ENCODE measurements at places on chromosomes 3 and 15.

DNA sequence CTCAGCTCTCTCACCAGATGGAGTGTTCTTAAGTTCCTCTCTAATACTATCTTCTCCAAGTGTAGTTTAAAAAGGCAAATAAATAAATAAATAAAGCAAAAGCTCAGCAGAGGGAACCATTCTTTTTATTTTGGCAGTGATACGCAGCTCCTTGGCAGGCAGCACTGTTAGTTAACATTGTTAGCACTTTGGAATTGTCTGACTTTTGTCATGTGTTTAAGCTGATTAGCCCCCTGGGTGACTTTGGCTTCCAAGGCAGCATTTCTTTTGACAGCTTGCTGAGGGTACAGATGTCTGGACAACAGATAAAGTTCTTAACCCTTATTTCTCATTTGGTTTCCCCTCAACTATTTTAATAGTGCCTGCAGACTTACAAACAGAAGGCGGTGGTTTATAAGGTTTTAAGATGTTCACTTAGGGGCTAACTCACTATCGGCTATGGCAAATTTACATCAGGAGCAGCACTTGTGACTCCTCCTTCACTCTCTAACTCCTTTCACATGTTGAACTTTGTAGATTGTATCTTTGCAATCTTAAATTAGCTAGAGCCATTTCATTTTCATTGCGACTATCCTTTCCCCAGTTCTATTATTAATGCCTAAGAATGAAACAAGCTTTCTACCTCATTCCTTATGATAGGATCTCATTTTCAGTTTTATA, 213.4 kb downstream of the ZBBX start:
- no peak for DNase-seq

DNA sequence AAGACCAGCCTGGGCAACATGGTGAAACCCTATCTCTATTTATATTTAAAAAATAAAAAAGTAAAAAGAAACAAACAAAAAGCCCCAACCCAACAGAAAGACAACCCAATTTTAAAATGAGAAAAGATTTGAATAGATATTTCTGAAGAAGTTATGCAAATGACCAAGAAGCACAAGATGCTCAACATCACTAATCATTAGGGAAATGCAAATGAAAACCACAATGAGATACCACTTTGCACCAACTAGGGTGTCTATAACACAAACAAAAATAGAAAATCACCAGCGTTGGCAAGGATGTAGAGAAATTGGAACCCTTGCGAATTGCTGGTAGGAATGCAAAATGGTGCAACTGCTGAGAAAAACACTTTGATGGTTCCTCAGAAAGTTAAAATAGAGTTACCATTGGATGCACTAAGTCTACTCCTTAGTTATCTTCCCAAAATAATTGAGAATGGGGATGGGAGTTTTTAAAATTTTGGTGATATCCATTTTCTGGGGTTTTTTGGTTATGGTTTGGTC, 45.8 kb upstream of the CCNB2 start:
- no peak for DNase-seq

DNA sequence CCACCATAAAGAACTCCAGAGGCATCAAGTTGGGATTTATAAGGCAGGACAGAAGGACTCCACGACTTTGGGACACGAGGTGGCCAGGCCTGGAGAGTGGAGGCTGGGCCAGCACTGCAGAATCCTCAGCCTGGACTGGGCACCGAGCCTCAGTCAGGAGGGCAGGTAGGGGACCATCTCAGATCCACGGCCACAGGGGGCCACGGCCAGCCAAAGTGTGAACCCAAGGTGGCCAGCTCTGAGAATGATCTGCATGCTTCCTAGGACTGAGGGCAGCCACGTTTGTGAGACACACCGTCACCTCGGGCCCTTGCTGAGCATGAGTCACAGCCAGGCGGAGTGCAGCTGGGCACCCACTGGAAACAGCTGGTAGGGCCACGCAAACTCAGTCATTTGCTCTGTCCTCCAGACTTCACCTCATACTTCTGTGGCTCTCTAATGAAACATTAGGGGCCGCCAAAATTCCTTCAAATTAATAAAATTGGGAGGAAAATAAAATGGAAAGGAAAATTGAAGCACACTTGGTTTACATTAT, 65.8 kb downstream of the CTNNB1 start:
- DNase-seq, result no peak

DNA sequence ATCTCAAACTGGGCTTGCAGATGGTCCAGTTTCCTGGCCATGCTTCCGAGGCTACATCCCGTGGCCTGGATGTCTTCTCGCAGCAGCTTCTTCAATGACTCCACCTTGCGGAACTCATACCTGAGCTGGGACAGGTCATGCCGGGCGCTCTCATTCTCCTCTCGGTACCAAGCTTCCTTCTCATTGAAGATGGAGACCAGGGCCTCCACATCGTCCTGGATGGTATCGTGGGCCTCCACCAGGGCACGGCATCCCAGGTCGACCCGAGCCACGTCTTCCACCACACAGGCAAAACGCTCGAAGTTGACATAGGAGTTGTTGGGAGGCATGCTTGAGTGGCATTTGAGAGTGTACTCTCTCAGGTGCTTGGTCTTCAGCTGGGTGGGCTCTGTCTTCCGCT, 89.2 kb upstream of the HERC1 start:
- DNase-seq, result no peak

DNA sequence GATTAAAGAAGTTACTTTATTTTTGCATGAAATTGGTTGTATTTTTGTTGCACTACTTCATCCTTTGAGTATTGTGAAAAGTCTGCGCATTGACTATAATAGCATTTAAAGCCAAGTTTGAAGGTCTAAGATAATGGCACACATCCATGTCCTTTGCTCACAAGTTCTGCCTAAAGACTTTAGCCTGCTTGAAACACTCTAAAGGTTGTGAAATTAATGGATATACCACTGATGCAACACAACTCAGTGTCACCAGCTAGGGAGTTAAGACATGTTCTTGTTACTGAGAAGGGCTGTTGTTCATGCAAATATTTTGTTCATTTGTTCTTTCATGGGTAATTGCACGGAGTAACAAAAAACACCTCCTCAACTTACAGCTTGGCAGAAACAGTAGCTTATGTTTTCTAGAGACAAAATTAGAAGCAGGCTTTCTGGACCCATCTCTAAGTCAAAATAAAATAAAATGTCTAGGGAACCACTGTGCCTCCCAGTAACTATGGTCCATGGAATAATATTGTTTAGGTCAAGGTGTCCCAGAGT, 83.9 kb downstream of the PPARG start:
- no peak for DNase-seq

GRCh38 chr3:150306906-150307305, 101.2 kb upstream of the TSC22D2 start:
- DNase-seq, result no peak

GRCh38 chr3:139653582-139653981, 24.2 kb downstream of the NMNAT3 start:
- no peak for DNase-seq

DNA sequence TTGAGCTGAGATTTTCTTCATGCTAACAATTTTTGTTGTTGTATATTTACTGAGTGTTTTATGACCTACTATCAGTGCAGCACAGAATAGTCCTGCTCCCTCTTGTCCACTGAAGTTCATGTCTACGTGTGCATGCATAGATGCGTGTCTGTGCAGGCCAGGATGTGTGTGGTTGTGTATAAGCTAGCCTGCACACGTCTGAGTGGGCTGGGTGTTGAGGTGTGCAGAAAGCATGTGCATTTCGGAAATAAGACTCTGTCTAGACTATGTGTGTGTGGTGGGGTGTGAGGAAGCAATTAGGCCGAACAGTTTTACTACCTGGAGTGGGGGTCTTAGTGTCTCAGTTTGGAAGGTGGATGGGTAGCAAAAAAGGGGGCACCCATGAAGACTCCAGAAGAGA, 39.2 kb downstream of the ATP2B2 start:
- DNase-seq, result no peak

GRCh38 chr3:157136647-157137387, 23.1 kb downstream of the CCNL1 start:
- DNase-seq, result no peak

- DNase-seq, result no peak
Observed at GRCh38 chr15:52523192-52523591, 5.5 kb downstream of the MYO5A start.

- DNase-seq, result no peak
Observed at GRCh38 chr15:77596821-77597803, 35.6 kb downstream of the LINGO1 start.

GRCh38 chr15:82831894-82832600, 22.6 kb downstream of the WHAMM start:
- no peak for DNase-seq

GRCh38 chr3:9251055-9251786, 1.8 kb upstream of the SRGAP3 start:
- DNase-seq, result no peak

GRCh38 chr15:92958105-92958504, 58.0 kb downstream of the CHD2 start:
- DNase-seq, result peak; percentile 19

GRCh38 chr15:101613130-101614000, 38.8 kb downstream of the TM2D3 start:
- no peak for DNase-seq

- no peak for DNase-seq
Observed at GRCh38 chr3:181725830-181726229, 14.1 kb downstream of the SOX2 start.

- DNase-seq, result no peak
Observed at GRCh38 chr3:31399271-31399670, 133.5 kb upstream of the STT3B start.

DNA sequence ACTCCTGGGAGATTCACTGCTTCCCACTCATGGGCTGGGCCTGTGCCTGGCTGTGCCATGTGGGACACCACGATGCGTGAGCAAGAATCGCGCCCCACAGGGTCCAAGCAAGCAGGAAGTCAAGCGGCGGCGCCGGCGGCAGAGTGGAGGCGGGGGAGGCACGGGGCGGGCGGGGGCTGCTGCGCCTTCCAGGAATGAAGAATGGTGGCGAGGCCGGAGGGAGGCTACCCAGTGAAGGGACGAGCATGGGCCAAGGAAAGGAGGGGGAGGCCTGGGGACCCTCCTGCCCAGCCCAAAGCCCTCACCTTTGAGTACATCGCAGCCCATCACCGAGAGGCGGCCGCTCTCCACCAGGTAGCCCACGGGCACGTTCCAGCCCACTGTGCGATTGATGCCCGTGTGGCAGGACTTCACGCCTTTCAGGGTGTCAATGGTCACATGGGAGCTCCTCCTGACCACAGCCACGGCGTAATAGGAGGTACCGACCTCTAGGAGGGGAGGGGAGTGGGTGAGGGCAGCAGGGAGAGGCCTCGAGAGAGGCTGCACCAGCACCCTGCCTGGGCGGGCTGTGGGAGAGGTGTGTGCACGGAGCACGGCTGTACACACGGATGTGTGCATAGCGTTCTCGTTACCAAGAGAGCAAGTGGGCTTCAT, 5.5 kb downstream of the MELTF start:
- DNase-seq, result no peak

- DNase-seq, result no peak
Observed at GRCh38 chr3:120909602-120909878, 1.5 kb downstream of the STXBP5L start.

- DNase-seq, result no peak
Observed at GRCh38 chr15:68207176-68207935, 2.2 kb upstream of the CALML4 start.

DNA sequence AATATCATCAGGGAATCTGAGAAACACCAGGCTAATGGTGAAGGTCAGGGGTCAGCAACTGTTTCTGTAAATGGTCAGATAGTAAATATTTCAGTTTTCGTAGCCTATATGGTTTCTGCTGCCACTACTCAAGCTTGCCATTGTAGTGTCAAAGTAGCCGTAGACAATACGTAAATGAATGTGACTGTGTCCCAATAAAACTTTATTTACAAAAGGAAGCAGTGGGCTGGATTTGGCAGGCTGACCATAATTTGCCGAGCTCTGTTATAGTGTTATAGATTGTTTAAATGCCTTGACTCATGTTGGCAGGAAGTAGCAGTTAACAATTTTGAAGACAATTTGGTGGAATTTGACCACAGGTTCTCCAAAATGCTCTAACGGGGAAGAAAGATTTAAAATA, 548.2 kb downstream of the FOXP1 start:
- no peak for DNase-seq

GRCh38 chr3:104291437-104291851, 1075.3 kb upstream of the ALCAM start:
- no peak for DNase-seq

DNA sequence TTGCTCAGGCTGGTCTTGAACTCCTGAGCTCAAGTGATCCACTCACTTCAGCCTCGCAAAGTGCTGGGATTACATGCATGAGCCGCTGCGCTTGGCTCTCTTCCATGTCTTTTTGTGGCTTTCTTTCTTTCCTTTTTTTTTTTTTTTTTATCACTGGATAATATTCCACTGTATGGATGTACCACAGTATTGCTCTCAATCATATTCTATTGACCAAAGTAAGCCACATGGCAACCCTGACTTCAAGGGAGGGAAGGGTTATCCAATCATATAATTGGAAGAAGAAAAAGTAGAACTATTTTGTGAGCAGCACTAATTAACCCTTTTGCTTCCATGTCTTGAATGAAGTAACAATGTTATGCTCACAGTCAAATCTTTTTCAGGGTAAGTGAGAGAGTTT, 307.0 kb upstream of the RASGRP1 start:
- no peak for DNase-seq

DNA sequence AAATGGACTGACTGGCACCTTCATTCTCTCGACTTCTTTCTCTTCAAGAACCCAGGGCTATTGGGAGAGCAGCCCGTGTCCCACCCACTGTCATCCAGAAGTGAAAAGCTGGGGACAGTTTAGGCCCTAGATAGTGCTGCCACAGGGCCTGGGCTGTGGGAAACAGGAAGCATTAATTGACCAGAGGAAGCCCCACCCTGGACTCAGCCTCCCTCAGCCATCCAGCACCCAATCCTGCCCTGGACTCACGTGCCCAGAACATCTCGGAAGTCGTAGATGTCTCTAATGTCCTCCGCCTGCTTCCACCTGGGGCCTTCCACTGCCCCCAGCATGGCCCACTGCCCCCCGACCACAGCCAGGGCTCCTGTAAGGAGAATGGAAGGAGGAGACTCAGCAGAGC, 2.3 kb downstream of the CAMK1 start:
- DNase-seq, result no peak

- no peak for DNase-seq
Observed at GRCh38 chr3:138072796-138073195, 42.6 kb downstream of the DZIP1L start.

DNA sequence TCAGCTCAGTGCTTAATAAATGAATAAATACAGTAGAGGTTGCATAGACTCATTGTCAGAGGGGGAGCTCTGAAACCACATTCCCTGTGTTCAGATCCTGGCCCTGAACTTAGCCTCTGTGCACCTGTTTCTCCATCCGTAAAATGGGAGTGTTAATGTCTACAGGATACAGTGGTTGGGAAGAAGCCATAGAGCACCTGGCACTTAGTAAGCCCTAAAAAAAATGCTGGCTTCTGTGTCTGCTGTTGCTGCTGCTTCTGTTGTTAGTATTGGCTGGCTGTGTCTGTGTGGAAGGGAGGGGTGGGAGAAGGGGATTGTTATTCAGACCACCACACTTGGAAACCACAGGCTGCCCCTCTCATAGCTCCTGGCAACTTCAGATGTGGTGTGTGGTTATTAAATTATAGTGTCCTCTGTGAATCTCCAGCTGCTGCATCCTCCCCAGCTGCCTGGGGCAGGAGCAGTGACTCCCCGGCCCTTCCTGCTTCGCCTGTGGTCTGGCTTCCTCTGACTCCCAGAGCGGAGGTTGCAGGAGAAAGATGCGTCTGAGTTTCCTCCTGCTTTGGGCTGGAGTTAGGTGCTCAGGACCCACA, 31.0 kb downstream of the FGD5 start:
- DNase-seq, result no peak

Data from activated CD8-positive, alpha-beta memory T cell treated with anti-CD3 and anti-CD28 coated beads for 4 hours (primary cell).